Fibroblast of the aortic adventitia (primary cell): ENCODE measurements at places on chromosomes 2 and 18. TPM values are rescaled to one million over a fixed set of nuclear protein-coding genes. Genes with fewer than 3 reads are reported as not detected.

Gene SMARCAL1
- 20.6 and 32.8 TPM in 2 replicates for total RNA-seq

Gene MCM6
- total RNA-seq: 13.2 and 39.1 TPM in 2 replicates

Gene MC5R
- total RNA-seq: not detected in 2 replicates

Gene PPM1B
- 30.0 and 57.9 TPM in 2 replicates for total RNA-seq

Gene TUBA4B
- total RNA-seq: not detected in 2 replicates

Gene CASP8
- total RNA-seq: 26.8 and 28.6 TPM in 2 replicates

Gene PLB1
- 2.7 and 7.8 TPM in 2 replicates for total RNA-seq

Gene CHRNG
- not detected in 2 replicates for total RNA-seq

Gene NEU4
- not detected in 2 replicates for total RNA-seq

Gene SLC1A4
- total RNA-seq: 9.5 and 24.1 TPM in 2 replicates

Gene ATG4B
- 22.3 and 52.0 TPM in 2 replicates for total RNA-seq

Gene CIB4
- total RNA-seq: not detected in 2 replicates

Gene ASB3
- total RNA-seq: 15.5 and 27.9 TPM in 2 replicates

Gene HOXD9
- total RNA-seq: not detected in 2 replicates

Gene CPLX4
- total RNA-seq: 0.49 TPM in 1 of 2 replicates, not detected in the other
